Posterior cingulate gyrus (tissue), 11 donors: ENCODE measurements at places on chromosomes 3 and 15.
A peak's percentile ranks its signal among the peaks of the same experiment; 100 is the strongest.

DNA sequence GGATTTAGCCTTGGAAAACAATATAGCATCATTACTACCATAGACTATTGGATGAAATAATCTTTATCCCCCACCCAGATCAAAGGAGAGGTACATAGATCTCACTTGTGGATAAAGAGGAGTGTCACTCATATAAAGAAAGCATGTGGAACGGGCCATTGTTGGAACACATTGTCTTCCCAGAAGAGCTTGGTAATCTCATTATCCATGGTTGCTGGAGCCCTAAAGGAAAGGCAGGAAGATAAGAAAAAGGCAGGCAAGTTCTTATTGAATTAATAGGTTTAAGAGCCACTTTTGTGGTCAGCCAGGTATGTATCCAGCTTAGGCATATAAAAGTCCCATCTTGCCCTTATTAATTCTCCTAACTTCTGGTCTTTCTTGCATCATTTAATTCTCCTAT is 659.1 kb downstream of the GRM7 start:
- DNase-seq: no peak

GRCh38 chr3:104646196-104646595 is 720.5 kb upstream of the ALCAM start:
- DNase-seq: no peak

GRCh38 chr3:188205992-188206416 is 52.0 kb downstream of the LPP start:
- DNase-seq: no peak

GRCh38 chr3:141476033-141476432 is 10.8 kb upstream of the RASA2 start:
- DNase-seq: no peak

DNA sequence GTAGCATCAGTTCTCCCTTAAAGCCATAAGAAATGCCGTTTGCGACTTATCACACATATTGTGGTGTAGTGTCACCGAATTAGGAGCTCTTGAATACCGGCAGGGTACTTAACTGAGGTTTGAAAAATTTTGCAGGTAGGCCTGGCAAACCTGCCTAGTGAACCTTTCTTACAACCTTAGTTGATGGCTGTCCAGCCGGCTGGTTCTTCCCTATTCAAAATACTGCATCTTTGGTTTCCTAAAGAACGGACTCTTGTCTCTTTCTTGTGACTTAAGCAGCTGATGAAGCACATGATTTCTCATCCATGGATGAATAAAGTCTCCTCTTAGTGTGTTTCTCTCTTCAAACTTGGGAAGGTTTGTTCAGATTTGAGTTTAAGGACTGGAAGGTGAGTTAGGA is 1.5 kb downstream of the RAB7A start:
- DNase-seq: no peak

GRCh38 chr15:71810256-71811035 is at the start of gene NR2E3:
TSS of gene NR2E3 (plus strand) at chr15:71810554. CDS start at chr15:71810744, 190 bp downstream.
- DNase-seq: no peak

DNA sequence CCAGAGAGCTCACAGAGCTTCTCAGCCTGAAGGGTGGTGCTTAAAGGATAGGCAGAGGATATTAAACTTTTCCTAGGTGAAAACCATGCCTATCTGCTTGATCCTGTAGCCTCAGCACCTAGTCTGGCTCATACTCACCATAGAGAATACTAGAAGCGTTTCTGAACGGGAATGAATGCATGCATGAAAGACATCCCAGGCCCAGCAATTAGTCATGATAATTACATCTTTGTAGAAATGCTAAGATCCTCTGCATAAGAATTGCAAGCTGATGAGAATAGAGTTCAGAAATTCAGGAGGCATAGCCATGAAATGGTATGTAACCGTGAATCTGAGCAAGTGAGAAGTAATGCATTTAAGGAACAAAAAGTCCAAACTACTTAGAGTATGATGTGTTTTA is 5.9 kb upstream of the TMEM108 start:
- no peak for DNase-seq

DNA sequence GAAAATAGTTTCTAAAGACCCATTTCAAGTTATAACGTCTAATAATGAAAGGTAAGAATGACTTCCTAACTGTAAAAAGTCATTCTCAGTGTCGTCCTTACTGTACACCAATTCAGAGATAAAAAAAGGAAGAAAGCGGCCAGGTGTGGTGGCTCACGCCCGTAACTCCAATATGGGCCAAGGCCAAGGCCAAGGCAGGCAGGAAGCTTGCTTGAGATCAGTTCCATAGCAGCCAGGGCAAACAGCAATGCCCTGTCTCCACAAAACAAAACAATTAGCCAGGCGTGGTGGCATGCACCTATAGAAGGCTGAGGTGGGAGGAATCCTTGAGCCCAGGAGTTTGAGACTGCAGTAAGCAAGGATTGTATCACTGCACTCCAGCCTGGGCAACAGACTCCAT is 31.9 kb downstream of the UBXN7 start:
- no peak for DNase-seq

- DNase-seq: peak; percentile 11
Observed at GRCh38 chr3:195905970-195906864, 2.1 kb downstream of the TNK2 start.

GRCh38 chr3:177145381-177145780 is 51.9 kb downstream of the TBL1XR1 start:
- no peak for DNase-seq

DNA sequence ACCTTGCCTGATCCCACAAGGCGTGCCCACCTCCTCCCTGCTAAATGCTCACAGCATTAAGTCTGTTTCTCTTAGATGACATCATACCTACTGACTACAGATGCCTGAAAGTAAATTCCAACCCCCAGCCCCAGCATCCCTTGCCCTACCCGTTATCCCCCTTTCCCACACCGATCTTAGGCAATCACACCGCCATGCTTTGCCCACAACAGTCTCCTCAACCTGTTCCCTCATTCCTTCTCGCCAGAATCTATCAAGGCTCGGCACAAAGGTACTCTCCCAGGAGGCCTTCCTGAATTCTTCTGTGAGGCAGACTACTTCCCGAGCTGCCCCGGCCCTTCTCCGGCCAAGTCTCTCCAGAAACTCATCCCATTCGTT is 789 bp upstream of the SEC61A1 start:
- DNase-seq: no peak

- DNase-seq: no peak
Observed at GRCh38 chr3:58691997-58692396, 25.4 kb upstream of the FAM3D start.

GRCh38 chr3:73419179-73419803 is 205.4 kb downstream of the PDZRN3 start:
- DNase-seq: no peak

DNA sequence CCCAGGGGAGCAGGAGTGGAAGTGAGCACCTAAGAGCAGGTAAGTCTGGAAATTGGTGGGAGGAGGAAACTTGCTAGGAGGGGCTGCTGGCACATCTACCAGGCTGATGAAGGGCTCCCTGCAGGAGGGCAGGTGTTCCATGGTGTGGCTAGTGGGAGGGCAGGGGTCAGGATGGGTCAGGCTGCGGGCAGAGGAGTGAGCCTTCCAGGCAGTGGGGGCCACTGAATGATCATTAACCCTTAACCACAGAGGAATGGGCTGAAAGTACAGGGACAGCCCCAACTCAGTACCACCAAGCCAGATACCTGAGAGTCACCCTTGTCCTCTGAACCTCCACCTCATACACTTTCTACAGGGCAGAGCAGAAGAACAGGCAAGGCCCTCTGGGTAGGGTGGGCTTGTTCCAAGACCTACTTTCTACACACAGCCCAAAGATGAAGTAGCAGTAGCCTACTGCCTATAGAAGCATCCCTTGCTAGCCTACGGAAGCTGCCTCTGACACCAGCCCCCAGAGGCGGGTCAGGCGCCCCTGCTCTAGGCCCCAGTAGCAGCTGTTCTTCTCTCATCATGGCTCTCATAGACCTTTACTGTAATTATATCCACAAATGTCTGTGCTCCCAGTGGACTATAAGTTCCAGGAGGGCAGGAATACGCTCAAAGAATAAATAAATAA is 4.6 kb downstream of the RAB6B start:
- no peak for DNase-seq

GRCh38 chr3:102269406-102269805 is 165.4 kb upstream of the ZPLD1 start:
- no peak for DNase-seq

GRCh38 chr15:28942571-28942970 is 56.8 kb downstream of the APBA2 start:
- no peak for DNase-seq

- DNase-seq: no peak
Observed at GRCh38 chr3:106473576-106474475, 605.0 kb upstream of the CBLB start.

- DNase-seq: no peak
Observed at GRCh38 chr3:183987000-183987600, 30.6 kb downstream of the ABCC5 start.

- DNase-seq: no peak
Observed at GRCh38 chr3:28103861-28104260, 137.6 kb upstream of the CMC1 start.

- DNase-seq: no peak
Observed at GRCh38 chr3:20772869-20773268, 586.9 kb upstream of the SGO1 start.

DNA sequence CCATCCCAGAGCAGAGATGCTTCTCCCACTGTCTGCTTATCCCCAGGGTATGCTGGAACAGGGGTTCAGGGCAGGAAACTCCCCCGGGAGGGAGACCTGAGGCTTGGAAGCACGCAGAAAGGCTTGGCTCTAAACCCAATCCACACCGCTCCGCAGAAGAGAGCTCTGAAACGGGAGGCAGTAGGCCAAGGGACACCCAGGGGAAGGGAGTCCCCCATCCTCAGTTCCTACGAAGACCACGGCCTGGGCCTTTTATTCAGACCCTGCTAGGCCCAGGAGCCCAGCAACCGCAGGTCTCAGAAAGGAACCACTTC is 1.8 kb upstream of the HAPLN3 start:
- no peak for DNase-seq

- DNase-seq: no peak
Observed at GRCh38 chr3:43755516-43756200, 64.9 kb downstream of the ABHD5 start.

DNA sequence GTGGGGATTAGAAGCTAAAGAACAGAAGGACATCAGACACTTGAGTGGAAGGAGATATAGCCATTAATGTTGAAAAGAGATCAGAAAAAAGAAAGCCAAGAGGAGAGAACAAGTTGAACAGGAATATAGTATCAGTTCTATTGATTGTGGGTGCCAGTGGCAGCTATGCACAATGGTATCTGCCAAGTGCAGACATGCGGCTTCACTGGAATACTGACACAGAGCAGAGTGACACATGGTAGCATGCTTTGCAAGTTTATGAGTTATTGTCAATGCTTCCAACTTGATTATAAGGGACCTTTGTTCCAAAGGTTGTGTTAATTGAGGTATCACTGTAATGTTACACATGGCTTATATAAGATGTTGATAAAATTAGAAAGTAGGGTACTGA is 42.0 kb upstream of the TP63 start:
- DNase-seq: no peak

DNA sequence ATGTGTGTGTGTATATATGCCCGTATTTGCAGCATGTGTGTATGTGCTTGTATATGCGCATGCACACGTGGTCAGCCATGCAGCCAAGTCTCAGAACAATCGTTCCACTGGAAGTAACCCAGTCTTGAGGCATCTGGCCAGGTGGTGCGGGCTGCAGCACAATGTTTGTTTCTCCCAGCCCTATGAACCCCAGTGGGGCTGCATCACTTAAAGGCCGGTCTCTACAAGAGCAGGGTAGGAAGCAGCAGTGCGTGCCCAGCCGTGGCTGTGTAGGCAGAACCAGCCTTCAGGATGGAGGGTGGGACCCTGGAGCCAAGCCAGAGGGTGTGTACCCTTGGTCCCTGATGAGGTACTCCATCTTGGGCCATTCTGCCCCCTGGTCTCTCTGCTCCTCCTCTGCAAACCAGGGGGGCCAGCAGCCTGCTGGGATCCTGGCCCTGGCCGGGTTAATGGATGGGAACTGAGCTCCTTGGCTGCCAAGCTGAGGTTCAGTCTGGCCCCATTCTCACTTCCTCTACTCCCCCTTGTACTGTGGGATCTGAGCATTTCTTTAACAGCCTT is 11.8 kb downstream of the KLF13 start:
- no peak for DNase-seq
